Left cardiac atrium (tissue), 4 donors: ENCODE measurements at places on chromosomes 6 and 20. TPM values are rescaled to one million over a fixed set of nuclear protein-coding genes. Genes with fewer than 3 reads are reported as not detected.

GRCh38 chr20:25249198-25249931 lies 1.5 kb downstream of the PYGB start:
- no peak for DNase-seq

DNA sequence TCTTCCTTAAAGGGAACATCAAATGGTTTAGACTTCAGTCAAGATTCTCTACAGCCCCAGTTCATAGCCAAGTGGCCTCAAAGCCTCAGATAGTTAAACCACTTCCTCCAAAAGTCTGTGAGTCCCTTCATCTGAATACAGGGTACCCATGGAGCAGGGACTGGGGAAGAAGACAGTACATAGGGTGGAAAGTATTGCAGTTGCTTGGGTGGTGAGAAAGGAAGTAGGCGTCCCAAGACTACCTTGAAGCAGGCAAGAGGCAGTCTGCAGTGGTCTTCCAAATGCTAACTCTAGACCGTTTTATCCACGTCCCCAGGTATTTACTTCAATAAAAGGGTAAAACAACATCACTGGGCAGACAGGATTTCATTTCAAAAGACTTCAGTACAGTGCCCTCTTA lies 2.0 kb downstream of the FYN start:
- no peak for DNase-seq

GRCh38 chr6:88165087-88165843 lies 882 bp downstream of the CNR1 start:
- no peak for DNase-seq

GRCh38 chr6:25179051-25179778 lies 100.0 kb upstream of the CARMIL1 start:
- DNase-seq = no peak

DNA sequence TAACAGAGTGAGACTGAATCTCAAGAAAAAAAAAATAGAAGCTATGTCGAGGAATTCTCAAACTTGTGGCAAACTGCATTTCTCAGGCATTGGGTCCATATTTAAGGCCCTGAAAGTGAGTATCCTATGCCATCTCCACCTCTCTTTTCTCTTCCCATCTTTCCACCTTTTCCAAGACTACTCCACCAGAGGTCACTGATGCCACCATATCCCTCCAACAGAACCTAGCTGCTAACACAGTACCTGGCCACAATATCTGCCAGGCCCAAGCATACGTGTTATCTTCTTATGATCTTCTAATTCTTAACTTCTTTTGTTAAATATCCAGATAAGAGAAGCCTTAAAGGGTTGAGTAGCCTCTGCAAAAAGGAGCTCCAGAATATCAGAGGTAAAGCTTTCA lies 8.2 kb upstream of the ADGRF4 start:
- no peak for DNase-seq

GRCh38 chr6:100809346-100809745 lies 71.8 kb downstream of the ASCC3 start:
- DNase-seq = no peak

- no peak for DNase-seq
These were observed 9.1 kb downstream of the TMEM181 start for GRCh38 chr6:158569036-158569435.

DNA sequence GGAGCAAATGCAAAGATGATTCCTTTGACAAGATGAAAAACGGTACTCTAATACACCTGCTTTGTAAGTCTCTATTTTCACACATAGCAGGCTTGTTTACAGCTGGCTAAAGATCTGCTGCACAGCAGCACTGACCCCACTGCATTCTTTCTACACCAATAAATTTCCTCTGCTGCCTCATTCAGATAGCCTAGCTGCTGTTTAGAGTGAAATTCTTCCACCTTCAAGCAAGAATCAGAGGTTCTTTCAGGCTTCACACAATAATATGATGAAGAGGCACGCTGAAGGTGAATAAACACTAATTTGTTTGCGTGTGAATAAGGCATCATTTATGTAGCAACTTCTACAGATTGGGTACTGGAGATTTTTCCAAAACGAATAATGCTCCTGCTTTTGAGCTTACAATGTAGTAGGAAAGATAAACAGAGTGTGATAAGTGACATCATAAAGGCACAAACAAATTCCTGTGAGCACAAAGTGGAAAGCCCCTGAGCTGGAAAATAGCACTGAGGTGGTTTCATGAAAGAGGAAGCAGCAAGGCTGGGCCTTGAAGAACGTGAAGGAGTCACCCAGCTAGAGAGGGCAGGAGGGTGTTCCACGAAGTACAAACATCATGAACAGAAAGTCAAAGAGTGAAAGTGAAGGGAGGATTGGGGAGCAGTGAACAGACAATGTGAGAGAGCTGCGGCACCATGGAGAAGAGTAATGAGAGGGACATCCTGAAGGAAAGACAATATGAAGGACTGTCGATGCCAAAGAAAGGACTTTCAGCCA lies 543.4 kb downstream of the CD83 start:
- no peak for DNase-seq

- no peak for DNase-seq
These were observed 138.8 kb upstream of the RREB1 start for GRCh38 chr6:6968731-6969552.

DNA sequence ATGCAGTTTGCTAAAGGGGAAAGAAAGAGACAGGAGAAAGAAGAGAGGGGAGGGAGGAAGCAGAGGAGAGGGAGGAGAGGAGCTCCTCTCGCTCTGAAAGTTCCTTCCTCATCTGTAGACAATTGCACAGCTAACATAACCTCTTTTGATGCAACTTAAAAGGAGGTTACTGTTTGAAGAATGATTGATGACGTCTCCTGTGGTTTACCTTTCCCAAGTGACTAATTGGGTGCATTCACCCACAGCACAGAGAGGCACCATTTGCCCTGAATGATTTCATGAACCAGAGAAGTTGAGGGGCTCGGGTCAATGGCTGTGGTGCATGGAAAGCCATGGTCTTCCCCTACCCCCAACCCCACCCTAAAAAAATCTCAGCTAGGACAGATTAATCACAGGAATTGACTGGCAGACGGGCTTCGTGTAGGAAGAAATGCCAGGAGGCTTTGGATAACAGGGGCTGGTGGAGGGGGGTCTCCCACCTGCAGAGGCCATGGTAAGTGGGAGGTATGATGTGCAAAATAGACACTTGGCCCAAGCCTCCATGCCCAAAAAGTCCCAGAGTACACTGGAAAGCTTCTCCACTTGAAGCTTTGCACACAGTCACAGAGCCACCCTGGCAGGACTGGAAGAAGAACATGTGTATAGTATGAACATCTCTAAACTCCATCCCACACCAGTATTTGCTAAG lies 213.7 kb downstream of the ANKRD60 start:
- no peak for DNase-seq

DNA sequence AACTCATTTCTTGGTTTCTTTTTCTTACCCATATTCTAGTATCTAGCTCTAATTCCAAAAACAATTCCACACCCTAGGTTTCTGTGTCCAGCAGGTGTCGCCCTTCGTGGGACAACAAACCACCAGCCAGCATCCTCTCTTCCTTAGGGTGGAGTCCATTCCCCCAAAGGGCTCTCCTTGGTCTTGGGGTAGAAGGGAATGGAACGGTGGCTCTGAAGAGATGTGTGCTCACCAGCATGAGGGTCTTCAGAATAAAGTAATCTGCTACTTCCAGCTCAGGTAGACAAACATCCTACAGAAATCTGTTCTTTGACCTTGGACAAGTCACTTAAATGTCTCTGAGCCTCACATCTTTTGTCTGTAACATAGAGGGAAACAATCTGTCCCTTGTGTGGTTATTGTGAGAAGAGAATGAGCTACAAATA lies 7.2 kb downstream of the HLA-DMB start:
- peak; percentile 85 for DNase-seq

Gene OVOL2
- not detected for total RNA-seq

Gene OOEP
- 0.24 TPM for total RNA-seq

Gene C20orf144
- not detected for total RNA-seq

Gene NFATC2
- total RNA-seq = 7.0 TPM

Gene RSPH4A
- 0.12 TPM for total RNA-seq

Gene PDYN
- total RNA-seq = not detected

Gene MOG
- 3.5 TPM for total RNA-seq

Gene KCNB1
- 2.0 TPM for total RNA-seq
